ENCODE measurements at places on chromosomes 7 and 10.

DNA sequence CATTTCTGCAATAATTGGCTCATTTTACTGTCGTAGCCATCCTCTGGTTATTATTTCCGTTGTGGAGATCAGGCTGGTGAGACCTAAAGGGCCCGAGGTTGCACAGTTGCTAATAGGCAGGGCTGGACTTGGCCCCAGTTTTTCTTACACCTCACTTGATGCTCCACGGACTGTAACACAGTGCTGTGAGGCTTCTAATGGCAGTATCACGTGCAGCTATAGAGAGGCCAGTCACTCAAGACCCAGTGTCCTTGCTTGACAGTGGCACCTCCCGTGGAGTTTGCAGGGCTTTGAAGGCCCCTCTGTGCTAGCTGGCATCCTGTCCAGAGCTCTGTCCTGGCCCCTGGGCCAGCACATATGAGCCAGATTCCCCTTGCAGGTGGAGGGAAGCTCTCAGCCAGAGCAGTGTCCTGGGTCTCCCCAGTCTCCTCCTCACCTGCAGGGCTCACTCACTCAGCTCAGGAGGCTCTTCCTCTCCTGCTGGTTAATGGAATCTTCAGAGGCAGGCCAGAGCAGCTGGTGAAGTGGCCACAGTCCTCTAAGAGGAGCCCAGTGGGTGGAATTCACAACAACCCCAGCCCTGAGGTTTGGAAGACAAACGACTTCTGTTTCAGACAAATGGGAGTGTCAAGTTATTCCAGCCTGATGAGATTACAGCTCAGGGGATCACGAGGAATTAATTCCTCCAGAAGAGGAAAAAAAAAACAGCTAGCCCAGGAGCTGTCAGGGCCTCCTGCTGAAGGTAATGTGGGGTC lies 114.2 kb upstream of the FAM180A start:
- no peak for DNase-seq
- H3K27ac ChIP-seq = no peak overlapping the region
- H3K36me3 ChIP-seq = no peaks in the 10 kb centered on the region

DNA sequence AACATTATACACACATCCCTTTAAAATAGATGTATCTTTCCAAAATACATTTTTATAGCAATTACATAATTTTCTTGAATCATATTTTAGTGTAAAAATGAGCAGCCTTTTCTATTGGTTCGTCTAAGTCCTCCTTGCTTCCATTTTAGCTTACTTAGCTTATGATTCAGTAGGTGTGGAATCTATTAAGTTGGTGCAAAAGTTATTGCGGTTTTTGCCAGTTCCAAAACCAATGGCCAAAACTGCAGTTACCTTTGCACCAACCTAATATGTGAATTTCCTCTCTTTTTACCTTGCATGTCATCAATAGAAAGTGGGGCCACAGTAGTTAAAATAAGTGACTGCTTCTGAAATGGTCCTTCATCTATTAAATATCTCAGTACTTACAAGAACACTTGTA lies 279.0 kb downstream of the OTUD1 start:
- H3K4me1 ChIP-seq = no peaks in the 10 kb centered on the region
- no peak overlapping the region for H3K4me3 ChIP-seq
- no peak overlapping the region for H3K27ac ChIP-seq
- H3K27me3 ChIP-seq = no peaks in the 10 kb centered on the region

- no peaks in the 10 kb centered on the region for H3K27me3 ChIP-seq
- H3K27ac ChIP-seq = no peak overlapping the region
- DNase-seq = no peak
- peaks cover 11% of the 10 kb centered on the region for H3K4me1 ChIP-seq
- no peaks in the 10 kb centered on the region for H3K36me3 ChIP-seq
These were observed 82.0 kb downstream of the KIF20B start for GRCh38 chr10:89783406-89783805.

DNA sequence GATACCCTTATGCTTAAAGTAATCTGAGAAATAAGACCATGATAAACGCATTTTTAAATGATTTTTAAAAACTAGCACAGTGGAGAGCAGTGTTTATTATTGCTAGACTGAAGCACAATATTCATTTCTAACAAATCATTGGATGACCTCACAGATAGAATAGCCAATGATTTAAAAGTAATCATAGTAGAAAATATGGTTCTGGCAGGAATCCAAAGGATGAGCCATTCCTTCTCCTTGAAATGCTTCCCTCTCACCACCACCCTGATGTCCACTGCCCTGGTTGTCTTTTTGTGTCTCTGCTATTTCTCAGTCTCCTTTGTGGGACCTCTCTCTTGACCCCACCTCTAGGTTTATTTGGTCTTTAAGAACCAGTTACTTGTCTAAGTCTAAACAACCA lies 64.9 kb downstream of the PRKG1 start:
- no peak overlapping the region for H3K27ac ChIP-seq
- H3K4me3 ChIP-seq = no peak overlapping the region
- no peaks in the 10 kb centered on the region for H3K36me3 ChIP-seq
- no peaks in the 10 kb centered on the region for H3K27me3 ChIP-seq
- H3K4me1 ChIP-seq = peaks cover 8% of the 10 kb centered on the region

DNA sequence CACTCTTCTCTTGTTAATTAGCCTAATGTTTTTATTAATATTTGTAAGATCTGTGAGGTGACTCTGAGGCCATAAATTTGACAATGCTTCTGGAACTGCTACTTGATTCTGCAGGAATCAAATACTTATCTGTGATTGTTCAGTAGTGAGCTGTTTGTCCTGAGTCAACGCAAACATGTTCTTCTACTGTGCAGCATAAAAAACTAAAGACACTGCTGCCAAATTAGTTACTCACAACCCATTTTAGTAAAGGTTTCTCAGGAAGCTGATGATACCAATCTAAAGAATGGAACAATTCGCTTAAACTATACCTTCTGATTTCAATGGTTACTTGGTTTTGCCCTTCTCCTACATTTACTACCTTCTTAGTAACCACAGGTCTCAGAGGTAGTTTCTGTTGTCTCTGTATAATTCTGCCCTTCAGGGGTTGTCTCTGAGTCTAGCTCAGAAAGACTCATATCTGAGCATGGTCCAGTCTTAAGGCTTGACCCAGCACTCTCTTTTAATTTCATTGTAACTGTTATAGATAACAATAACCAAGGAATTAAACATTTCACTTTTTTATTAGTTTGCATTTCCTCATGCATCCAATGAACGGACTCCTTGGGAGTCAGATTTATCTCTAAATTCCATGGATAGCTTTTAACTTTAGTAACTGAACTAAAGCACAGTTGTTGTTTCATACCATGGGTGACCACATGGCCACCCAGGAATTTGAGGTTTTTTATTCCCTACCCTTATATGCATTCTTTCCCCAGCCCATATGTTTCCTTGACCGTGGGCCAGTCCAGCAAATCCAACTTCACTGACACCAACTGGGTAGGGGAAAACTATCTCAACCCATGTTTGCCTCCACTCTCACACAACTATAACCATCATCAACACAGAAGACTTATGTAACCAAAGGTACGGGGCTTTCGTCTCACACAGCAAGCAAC lies 309.5 kb upstream of the TEX47 start:
- no peaks in the 10 kb centered on the region for H3K36me3 ChIP-seq
- H3K4me3 ChIP-seq = no peak overlapping the region
- H3K4me1 ChIP-seq = no peaks in the 10 kb centered on the region

- DNase-seq = no peak
- no peak overlapping the region for H3K27ac ChIP-seq
- no peaks in the 10 kb centered on the region for H3K36me3 ChIP-seq
- H3K4me3 ChIP-seq = no peak overlapping the region
- H3K27me3 ChIP-seq = no peaks in the 10 kb centered on the region
These were observed 54.3 kb upstream of the ECHDC3 start for GRCh38 chr10:11687779-11688447.

Measured in thoracic aorta (tissue), 2 donors.